LoVo (cell line): ENCODE measurements at places on chromosomes 4 and X.

DNA sequence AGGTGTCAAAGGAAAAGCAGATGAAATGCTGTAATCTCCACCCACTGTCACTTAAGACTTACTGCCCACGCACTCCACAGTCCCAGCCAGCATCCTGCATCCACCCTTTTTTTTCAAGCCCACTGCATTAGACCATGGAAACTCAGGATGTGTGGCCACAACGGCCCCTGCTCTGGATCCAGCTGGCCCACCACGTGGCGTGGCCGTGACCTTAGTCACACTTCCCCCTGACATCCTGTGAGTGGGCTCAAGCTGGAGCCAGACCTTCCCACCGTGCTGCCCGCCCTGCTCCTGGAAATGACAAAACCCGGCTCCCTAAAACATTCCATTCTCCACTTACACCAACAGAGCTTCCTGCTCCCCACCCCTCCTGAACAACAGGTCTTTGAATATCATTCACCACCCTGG is 588.3 kb upstream of the DIPK2B start:
- no peak for DNase-seq

DNA sequence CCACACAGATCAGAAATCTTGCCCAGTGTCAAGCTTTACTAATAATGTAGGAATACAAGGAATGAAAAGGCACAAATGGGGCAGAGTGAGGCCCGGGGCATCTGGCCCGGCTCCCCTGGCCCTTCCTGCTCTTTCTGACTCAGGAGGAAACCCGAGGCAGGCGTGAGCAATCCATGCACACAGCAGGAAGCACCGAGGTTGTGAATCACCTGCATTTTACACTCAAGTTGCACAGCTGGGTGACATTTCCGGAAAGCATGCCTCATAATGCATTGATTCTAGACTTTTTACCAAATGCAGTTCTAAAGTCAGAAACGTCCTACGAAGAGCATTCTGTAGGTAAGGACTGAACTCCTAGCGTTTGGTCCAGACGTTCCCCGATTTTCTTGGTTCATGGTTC is 38.9 kb downstream of the PRIMPOL start:
- DNase-seq = no peak

DNA sequence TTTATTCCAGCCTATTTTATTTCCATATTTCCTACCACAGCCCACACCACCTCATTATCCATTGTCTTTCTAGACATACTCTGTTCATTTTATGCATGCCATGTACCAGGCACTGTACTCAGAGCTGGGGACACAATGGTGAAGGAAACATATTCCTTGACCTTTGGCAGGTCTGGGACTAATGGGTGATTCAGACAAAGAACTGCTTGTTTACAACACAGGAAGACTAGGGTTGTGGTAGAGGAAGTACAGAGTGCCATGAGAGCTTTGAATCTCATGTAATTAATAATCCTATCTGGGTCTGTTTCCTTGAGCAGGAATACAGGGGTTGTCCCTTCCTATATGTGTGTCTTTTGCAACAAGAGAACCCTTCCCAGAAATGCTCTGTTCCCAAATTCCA is 75.1 kb upstream of the NUDT10 start:
- DNase-seq = no peak

DNA sequence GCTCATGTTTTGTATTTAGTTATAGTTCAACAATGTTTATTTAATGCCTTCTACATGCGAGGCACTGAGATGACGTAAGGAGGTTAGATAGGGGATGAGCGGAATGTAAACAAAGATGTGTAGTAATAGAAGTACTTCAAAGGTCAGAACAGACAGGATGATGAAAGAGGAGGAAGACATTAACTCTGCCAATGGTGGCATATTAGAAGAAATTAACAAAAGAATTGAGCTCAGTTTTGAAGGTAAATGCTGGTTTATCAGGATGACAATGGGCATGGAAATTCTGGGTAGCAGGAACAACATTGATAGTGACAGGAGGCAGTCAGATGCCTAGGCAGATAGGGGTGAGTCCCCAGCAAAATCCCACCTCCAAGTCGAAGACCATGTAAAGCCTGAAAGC is 62.3 kb upstream of the PGRMC2 start:
- DNase-seq = no peak

DNA sequence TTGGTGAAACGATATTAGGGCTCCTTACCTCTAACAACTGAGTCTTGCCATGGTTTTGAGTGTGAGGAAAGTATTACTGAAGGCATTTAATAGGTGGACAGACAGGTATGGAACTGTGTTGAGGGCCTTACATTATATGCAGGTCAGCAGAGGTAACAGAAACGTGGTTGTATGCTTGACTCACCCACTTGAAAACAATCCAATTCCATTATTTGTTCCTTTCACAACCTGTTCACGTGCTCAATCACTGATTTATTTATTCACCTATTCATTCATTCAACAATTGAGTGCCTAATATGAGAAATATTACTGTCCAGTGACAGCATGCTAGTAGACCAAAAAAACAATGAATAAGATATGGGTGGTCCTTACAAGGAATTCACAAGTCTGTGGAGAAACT is 33.3 kb upstream of the PPARGC1A start:
- no peak for DNase-seq

DNA sequence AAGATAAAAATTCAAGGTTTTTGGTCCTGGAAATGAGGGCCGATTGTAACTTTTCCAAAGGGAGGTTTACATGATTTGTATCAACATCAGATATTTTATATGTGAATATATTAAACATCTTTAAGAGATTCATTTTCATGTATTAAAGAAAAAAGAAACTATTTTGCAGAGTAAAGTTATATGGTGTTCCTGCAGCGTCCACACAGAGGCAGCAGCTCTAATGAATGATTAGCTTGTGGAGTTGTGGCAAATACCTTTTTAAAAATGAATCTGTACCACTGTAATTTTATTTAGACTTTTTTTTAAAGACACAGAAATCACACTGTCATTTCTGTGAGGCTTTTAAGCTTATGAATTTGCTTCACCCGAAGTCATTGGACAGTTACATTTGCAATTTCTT is 25.6 kb upstream of the FHDC1 start:
- no peak for DNase-seq

DNA sequence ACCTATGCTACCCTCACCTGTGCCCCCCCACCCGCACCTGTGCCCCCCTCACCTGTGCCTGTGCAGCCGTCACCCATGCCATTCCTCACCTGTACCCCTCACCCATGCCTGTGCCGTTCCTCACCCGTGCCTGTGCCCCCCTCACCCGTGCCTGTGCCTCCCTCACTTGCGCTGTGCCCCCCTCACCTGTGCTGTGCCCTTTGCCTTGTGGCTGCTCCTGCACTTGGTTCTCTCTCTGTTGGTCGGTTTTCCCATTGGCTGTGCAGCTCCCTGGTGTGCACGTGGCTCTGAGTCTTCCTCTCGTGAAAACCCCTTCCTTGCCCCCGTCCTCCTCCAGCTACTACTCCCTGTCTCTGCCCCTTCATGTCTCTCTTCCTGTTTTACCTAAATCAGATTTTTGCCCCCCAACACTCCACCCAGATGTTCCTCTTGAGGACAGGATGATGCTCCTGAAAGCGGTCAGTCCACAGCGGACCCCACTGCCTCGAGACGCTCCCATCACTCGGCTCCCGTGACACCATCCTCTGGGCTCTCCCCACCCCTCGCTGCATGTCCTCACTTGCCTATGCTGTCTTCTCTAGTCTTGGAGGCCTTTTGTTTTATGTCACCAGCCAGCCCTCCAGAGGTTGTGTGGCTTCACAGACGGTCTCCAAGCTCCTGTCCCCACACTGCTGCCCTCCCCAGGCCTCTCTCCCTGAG is 6.8 kb downstream of the MAEA start:
- DNase-seq = no peak

DNA sequence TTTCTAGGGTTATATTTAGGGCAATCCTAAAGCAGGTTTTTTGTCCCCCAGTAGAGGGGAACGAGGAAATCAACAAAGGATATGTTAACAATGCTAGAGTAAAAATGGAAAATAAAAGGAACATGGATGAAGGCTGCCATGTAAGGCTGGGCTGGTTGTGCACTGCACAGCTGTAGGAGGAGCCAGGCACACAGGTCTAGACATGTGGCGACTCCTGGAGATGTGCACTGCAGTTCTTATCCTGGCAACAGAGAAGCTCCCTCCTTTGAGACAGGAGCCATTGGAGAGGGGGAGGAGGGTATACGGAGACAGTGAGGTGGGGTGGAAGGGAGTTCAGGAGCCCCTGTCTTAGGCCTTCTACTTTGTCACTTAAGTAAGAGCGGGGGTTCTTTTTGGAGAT is 65.9 kb downstream of the NAT8L start:
- no peak for DNase-seq

GRCh38 chrX:22339459-22339858 is 66.7 kb downstream of the CBLL2 start:
- no peak for DNase-seq

GRCh38 chr4:108377021-108377420 is 208.3 kb upstream of the LEF1 start:
- no peak for DNase-seq

GRCh38 chr4:101284546-101284945 is 62.8 kb downstream of the PPP3CA start:
- DNase-seq = no peak

DNA sequence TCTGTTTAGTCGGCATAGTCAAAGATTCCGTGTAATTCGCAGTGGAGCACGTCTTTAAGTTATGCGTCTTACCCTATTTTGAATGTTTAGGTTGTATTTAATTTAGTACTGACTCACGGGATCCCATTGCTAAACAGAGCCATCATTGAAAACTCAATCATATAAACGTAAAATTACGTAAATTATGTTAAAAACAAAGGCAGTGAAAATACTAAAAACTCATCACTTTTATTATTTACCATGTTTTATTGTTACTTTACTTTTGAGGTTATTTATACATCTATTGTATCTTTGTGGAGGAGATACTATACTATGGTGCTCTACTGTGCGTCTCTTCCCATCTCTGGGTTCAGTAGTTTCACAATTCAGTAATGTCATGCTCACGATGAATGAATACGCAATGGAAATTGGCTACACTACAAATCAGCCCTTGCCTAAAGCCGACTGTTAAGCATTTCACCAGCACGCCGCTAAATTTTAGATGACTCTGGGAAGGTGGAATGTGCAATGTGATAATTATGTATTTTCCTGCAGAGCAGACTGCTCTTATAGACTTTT is 944 bp downstream of the FUNDC2 start:
- DNase-seq = peak; percentile 1
